Right hindlimb (tissue), 1 donor: ENCODE measurements at places on chromosomes 4 and X.
A peak's percentile ranks its signal among the peaks of the same experiment; 100 is the strongest.

DNA sequence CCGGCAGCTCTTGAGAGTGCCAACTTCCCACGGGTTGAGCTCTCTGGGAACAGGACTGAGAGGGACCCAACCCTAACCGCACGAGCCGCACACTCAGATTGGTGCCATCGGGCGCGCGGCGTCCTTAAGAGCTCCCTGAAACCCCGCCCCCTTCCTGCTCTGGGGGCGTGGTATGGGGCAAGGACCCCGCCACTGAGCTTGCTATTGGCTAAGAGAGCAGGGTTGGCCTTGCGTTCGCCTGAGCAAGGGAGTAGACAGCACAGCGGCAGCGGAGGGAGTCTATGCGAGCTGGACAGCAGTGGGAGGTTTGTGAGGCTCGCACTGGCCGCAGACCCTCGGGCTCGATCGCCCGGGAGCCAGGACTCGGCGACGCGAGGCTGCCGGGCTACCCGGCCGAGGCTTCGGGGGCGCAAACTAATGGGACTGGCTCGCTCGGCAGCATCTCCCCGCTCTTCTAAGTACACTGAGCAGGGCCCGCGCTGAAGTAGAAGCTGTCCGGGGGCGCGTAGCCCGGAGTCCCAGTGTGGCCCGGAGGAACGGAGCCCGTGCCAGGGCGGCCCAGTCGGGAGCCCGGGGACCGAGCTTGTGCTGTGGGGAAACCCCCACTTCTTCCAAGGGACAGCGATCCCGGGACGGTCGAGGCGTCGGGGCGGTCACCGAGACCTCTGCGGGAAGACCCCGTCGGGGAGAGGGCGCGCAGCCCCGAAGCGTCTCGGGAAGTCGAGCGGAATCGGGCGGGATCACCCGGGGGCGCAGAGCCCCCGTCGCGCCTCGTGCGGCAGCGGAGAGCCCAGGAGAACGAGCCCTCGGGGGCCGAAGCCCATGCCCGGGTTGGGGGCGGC is at the start of gene EFNB1:
TSS of gene EFNB1 (plus strand) at position 282 of the 842 bp plus-strand sequence. CDS start 756 bp downstream, outside the sequence.
- peak; percentile 95 for DNase-seq

- DNase-seq, result no peak
These were observed 27.3 kb downstream of the PABPC4L start for GRCh38 chr4:134174271-134174670.

- DNase-seq, result no peak
These were observed 529.6 kb upstream of the IGFBP7 start for GRCh38 chr4:57639561-57640382.

- no peak for DNase-seq
These were observed 464.3 kb downstream of the TMA16 start for GRCh38 chr4:163958751-163959150.

DNA sequence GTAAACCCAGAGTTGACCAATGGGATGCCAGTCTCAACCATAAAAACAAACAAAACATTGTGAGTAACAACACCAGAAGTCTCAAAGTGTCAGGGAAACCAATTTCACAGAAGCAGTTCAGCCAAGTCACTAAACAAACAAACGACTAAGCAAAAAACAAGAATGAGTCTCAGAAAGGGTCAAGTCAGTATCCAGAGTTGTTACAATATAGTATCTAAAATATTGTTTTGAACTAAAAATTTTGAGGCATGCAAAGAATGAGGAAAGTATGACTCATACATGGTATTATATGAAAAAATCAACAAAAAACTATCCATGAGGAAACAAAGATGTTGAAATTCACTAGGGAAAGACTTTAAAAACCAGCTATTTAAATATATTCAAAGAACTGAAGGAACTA is 70.6 kb downstream of the AR start:
- DNase-seq, result no peak

- DNase-seq, result no peak
These were observed 65.8 kb downstream of the SLC9A7 start for GRCh38 chrX:46693149-46693548.

DNA sequence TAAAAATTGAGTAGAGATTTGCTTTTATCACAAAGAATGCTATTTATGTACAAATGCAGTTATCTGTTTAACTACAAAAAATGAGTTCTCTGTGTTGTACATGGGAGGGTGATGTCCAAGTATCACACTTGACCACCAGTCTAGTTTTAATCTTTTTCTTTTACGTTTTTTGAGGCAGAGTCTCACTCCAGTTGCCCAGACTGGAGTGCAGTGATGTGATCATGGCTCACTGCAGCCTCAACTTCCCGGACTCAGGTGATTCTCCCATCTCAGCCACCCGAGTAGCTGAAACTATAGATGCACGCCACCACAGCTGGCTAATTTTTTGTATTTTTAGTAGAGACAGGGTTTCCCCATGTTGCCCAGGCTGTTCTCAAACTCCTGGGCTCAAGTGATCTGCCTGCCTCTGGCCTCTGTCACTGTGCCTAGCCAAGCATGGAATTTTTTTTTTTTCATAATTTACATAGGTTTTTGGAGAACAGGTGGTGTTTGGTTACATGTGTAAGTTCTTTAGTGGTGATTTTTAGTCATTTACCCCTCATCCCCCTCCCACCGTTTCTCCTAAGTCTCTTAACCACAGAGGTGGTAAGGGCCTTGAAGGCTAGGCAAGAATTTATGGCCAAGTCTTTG is 47.9 kb upstream of the RPA4 start:
- no peak for DNase-seq

DNA sequence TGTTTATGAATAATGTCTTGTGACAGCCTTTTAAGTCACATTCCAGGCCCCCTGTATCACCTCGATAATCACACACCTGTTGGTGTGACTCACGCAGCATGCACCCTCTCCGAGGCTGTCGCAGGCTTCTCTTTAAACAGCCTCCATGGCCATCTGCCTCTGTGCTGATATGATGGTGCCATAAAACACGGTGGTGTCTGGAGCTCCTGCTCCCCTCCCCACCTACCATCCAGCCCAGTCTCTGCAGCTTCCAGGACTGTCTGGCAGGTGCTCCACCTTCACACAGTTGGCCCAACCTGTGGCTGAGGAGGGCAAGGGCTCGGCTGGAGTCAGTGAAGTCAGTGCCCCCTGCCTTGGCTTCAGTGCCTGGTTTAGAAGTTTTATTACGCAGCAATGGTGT is 173.8 kb upstream of the RPL34 start:
- no peak for DNase-seq

- DNase-seq, result no peak
These were observed 1.9 kb downstream of the OCIAD2 start for GRCh38 chr4:48904541-48905142.

- DNase-seq, result no peak
These were observed 4.7 kb upstream of the HSD17B10 start for GRCh38 chrX:53438832-53439230.

DNA sequence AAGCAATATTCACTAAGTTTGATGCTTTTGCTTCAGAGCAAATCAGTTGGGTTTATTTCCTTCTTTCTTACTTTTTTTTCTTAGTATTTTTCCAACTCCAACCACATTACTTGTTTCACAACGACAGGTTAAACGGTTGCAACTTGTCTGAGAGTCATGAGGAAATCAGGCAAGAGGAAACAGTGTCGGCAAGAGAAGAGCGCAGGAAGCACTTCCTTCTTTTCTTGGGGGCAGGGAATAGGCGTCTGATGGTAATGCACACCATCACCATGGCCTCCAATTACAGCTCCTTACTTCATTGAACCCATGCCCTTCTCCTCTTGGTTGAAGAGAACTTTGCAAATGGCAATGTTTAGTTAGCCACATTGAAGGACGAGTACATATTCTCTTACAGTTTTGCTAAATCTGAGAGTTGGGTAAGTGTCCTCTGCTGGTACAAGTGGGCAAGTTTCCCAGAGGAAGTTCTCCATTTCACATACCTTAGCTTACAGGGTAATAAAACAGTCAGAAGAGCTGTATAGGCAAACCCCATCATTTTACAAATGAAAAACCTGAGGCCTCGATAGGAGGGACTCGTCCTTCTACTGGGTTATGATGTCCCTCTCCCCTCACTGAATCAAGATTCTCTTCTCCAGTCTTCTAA is 8.3 kb upstream of the CXCL8 start:
- no peak for DNase-seq

GRCh38 chr4:46016306-46016705 is 107.5 kb downstream of the GABRG1 start:
- DNase-seq, result no peak

DNA sequence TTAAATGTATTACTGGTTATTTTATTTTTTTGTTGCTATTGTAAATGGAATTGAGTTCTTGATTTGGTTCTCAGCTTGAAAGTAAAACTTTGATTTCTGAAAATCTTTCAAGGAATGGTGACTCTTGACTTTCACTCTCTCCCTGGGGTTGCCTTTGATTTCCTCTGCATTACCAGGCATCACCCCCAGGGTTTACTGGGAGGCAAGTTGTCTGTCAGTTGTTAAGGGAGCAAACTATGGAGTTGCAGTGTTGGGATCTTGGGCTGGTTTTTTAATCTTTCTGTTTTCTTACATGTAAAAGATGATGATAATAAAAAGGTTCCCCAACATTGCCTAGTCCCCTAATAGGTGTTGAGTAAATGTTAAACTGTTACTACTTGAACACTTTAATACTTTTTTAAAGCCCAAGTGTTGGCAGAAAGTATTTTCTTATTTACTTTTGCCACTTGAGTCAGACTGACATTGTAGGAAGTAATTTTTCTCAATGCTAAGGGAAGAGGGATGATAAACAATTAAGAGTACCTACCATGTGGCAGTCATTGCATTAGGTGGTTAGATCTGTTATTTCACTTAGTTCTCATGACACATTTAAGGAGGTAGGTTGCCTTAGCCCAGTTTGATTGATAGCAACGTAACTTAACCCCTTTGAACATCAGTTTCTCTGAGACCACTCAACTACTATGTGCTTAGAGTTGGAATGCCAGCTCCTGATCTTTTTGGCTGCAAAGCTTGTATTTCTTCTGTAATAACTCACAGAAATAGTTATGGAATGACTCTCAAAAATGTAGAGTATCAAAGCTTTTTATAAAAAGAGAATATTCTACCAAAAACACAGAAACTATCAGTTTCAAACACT is 67.1 kb downstream of the DCLK2 start:
- DNase-seq, result no peak

DNA sequence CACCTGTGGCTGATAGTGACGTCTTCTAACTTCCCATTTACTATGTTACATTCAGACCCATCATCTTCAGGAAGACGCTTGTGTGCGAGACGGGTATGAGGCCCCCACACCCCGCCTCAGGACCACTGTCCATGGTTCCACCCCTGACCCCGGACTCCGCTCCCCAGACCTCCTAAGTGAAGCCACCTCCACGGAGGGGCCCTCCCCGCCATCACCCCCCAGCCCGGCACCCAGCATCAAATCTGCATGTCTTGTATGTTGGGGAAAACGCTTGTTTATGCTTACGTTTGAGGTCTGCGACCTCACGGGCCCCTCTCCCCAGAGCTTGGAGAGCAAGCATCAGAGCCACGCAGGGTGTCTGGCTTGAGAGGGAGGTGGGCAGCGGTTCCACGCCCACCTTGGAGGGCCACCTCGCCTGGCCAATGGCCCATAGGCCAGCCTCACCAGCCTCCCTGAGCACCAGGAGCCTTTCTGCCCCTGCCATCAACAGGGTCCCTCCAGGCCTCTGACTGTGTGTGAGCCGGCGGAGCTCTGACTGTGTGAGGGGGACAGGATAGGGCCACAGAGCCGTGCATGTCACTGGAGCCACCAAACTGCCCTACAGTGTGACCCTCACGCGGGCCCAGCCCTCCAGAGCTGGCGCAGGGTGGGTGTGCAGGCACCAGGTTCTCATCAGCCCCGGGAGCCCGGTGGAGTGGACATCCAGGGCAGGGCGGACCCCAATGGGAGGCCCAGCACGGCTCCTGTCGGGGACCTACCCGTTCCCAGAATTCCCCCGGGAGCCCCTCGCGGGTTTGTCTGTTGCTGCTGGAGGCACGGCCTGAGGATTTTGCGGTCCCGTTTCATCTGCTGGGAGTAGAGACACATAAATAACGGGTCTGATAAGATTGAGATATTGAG is 88.4 kb upstream of the NKX1-1 start:
- DNase-seq, result peak; percentile 10
